ENCODE measurements at places on chromosomes 13 and 19.

GRCh38 chr19:33304760-33305647, 2.7 kb upstream of the CEBPA start:
- DNase-seq, result no peak

- no peak for DNase-seq
Measured at GRCh38 chr19:54462047-54462654, 1.4 kb downstream of the LENG9 start.

- DNase-seq, result no peak
Measured at GRCh38 chr19:57687363-57688010, 5.7 kb downstream of the ZNF551 start.

GRCh38 chr19:532561-533363, 1.2 kb downstream of the CDC34 start:
- no peak for DNase-seq

GRCh38 chr19:6020166-6020882, 42.4 kb upstream of the RANBP3 start:
- no peak for DNase-seq

Measured in activated CD8-positive, alpha-beta memory T cell treated with anti-CD3 and anti-CD28 coated beads for 1 hour (primary cell).